ENCODE measurements at places on chromosomes 7 and 10.

GRCh38 chr10:24229909-24230308 is 21.0 kb downstream of the KIAA1217 start:
- DNase-seq, result no peak

- DNase-seq, result no peak
Observed at GRCh38 chr10:43700306-43700705, 51.6 kb upstream of the ZNF32 start.

DNA sequence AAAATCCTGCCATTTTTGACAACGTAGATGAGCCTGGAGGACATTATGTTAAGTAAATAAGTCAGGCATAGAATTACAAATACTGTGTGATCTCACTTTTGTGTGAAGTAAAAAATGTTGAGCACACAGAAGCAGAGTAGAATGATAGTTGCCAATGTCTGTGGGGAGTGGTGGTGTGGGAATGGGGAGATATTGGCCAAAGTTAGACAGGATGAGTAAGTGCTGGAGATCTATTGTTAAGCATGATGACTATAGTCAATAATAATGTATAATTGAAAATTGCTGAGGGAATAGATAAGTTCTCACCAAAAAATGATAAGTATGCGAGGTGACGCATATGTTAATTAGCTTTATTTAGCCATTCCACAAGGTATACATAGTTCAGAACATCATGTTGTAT is 92.0 kb downstream of the GPR85 start:
- no peak for DNase-seq

- DNase-seq, result no peak
Observed at GRCh38 chr10:3094609-3095036, 27.3 kb downstream of the PFKP start.

DNA sequence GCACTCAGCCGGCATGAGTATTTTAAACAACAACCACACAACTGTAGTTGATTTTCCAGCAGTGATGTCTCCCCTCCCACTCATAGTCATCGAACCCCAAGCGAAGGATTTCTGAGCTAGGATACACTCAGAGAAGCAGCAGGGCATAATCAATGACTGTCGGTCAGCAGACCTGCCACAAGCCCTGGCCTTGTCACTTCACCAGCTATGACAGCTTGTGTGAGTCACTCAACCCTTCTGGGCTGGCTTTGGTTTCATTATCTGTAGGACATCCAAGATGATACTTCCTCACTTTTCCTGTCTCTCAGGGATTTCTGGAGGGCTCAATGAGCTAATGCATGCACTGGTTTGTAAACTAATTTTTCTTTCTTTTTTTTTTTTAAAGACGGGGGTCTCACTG is 22.0 kb upstream of the UBE3C start:
- DNase-seq, result no peak

DNA sequence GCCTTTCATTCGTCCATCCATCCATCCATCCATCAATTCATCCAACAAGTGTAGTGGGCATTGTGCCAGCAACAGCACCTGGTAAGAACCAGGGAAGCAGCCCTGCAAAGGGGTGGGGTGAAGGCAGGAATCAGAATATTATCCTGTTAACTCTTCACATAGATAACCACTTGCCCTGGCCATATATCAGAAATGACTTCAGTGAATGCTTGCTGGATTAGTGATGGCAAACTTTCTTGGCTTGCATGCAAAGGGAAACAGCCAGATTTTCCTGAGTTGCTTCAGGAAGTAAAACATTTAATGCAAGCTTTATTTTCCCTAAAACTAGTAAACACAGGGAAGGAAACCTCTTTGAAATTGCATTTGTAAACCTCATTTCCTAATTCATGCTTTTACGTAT is 743 bp downstream of the OR2A5 start:
- no peak for DNase-seq

DNA sequence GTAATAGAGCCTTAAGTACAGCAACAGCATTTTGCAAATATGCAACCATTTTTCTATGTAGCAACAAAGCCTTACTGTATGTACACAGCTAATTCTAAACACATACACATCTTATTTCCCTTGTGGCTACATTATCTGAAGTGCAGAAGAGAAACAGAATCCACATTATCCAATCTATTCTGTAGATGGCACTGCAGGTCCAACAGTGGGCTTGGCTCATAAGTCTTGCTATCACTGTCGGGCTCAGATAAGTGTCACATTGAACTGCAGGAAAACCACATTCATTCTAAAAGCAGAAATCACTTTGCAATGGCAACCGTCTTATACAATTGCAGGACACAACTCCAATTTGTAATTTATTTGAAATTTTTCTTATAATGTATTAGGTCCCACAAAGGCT is 109.8 kb upstream of the NOBOX start:
- DNase-seq, result no peak

GRCh38 chr7:2495418-2496299 is 19.5 kb upstream of the GRIFIN start:
- DNase-seq, result peak; percentile 88

- no peak for DNase-seq
Observed at GRCh38 chr10:112336556-112337201, 37.2 kb upstream of the ACSL5 start.

DNA sequence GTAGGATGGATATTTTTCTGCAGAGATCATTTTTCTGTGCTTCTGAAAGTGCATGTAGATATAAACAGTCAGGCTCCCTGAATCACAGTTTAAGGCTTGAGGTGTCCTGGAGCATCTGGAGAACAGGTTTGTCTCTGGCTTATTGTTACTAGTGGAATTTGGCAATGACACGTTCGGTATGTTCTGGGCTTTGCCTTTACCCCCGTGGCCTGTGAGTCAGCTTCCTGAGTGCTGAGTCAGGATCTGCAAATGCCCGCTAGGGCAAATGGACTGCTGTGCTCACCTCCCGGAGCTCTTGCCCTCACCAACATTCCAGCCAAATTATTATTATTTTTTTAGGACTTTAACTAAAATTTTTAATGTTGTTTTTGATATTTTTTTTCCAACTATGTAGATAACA is 192.5 kb upstream of the PRSS1 start:
- DNase-seq, result no peak

DNA sequence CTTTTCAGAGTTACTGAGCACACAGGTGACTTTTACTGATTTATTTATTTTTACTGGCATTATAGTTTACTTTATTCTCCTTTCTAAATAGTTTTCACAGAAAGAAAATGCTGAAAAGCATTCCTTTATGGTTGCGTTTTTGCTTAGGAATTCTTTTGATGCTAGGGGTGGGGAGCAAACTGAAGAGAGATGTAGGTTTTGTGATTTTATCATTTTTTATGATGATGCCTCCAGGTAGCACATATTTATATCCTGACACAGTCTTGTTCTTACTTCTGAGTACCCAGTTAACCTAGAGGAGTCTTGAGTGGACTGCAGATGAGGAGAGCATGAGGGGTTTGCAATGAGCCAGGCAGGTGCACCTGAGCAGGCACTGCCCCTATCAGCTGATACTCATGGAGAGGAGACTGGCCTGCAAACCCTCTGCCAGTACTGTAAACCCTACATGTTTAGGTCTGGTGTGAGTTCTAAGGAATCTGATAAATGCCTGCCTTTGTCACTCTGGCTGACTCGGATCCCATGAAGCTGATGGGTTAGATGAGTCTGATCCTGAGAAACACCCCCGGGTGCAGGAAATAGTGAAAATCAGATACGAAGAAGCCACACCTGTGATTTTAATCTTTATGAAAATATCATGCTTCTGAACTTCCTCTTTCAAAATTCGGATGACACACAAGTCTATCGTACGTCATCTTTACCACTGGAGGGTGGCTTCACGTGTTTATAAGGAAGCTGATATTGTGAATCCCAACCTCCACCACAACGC is 302.9 kb downstream of the WDR37 start:
- no peak for DNase-seq

GRCh38 chr7:153401795-153402720 is 642.5 kb downstream of the ACTR3B start:
- DNase-seq, result no peak

DNA sequence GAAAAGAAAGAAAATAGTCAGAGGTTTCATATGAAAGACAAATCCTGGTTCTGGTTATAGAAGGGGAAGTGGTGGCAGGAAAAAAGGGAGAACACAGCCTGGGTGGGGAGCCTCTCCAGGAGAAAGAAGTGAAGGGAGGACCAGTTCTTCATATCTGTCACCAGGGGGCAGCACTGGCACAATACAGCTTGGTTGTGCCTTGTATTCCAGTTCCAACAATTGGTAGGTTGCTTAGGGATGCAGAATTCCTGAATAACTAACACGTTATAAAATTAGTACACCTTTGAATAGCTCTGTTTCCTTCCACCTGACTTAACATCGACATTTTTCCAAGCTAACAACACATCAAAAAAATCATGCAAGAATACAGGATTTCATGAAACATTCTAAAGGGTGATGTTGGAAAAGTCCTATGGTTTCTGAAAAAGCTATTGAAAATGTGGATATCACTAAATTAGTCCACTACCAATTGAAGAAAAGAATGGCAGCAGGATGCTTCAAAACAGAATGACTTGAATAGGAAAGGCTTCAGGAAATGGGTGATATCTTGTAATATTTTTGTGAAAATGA is 52.9 kb downstream of the CYP26A1 start:
- no peak for DNase-seq

GRCh38 chr7:155805826-155806095 is 6.5 kb downstream of the SHH start:
- DNase-seq, result no peak

DNA sequence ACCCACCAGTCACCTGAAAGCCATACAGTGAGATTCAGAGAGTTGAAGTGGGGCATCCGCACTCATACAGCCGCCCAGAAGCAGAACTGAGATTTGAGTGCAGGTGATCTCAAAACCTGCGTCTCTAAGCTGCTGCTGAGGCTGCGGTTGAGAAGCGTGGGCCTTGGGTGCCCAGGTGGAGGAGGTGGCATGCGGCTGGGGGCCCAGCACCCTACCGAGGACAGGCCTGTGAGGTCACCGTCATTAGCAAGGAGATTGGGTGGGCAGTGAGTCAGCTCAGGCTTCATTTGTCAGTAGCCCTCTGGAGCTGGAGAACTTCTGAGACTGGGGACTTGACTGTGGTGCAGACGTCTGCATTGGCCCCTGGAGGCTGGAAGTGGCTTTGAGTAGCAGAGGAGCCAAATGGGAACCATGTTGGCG is 29.8 kb downstream of the ZMIZ1 start:
- no peak for DNase-seq

GRCh38 chr10:93495654-93496321 is 624 bp upstream of the CEP55 start:
- peak; percentile 55 for DNase-seq

DNA sequence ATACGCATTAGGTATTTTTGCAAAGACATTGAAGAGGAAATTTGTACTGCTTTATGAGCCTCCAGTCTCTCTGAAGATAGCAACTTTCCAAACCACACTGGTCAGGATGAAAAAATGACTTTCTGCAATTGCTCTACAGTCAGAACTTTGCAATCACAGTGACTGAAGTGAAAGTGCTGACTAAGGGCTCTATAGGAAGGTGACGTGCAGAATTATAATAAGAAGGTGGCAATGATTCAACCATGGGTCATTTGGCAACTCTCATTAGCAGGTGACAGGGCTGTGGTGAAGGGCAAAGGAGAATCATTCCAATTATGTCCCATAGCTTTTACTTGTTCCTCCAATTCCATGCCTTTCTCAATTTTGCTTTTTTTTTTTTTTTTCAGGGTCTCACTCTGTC is 311.0 kb downstream of the ANKRD30A start:
- no peak for DNase-seq

DNA sequence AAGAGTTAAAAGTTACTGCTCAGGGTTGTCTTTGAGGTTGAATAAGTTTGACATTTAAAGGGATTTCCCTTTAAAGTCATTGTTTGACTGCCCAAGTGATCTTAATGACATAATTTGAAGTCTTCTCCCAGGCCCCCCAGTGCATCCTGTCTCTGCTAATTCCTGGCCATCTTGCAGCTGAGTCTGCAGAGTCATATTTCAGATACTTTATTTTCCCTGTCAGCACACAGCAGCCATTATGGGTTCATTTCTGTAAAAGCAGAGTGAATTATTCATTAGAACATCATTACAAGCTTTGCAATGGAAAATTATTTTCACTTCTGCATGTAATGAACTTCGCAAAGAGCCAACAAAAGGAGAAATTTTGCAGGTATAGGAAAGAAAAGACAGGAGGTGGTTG is 536.6 kb downstream of the GALNT17 start:
- no peak for DNase-seq

- DNase-seq, result no peak
Observed at GRCh38 chr10:113979409-113979808, 64.3 kb upstream of the ADRB1 start.

DNA sequence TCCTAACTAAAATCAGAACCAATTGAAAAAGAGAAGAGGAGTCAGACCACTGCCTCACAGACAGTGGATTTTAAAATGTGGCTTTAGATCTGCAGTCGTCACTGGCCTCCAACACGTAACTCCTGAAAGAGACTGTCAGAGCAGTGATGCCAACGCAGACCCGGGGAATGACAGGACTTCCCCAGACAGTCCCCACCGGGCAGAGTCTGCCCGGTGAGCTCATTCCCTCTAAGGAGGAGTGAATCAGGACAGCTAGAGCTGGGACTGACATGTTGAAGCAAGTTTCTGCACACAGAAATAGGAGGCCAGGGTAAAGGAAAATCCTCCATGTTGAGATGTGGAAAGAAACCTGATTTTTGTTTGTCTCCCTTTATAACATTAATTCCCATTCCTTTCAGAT is 105.0 kb downstream of the TES start:
- no peak for DNase-seq

DNA sequence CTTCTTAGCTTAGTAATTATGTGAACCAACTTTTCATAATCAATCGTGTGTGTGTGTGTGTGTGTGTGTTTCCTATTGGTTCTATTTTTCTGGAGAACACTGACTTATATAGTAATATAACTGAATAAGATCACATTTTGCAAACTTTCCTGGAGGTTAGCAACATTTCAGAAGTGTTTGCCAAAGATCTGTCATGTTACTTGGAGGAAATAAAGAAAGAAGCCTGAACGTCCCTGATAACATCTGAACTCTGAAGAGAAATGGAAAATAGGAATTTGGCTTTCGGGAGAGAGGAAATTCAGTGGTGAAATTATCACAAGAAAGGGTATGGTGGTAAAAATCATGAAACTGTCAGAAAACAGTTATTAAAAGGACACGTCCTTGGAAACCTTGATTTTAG is 984.4 kb upstream of the AUTS2 start:
- no peak for DNase-seq

- DNase-seq, result no peak
Observed at GRCh38 chr7:107939573-107940489, 48.8 kb downstream of the DLD start.

- no peak for DNase-seq
Observed at GRCh38 chr7:64494912-64495461, 67.9 kb downstream of the ZNF680 start.

DNA sequence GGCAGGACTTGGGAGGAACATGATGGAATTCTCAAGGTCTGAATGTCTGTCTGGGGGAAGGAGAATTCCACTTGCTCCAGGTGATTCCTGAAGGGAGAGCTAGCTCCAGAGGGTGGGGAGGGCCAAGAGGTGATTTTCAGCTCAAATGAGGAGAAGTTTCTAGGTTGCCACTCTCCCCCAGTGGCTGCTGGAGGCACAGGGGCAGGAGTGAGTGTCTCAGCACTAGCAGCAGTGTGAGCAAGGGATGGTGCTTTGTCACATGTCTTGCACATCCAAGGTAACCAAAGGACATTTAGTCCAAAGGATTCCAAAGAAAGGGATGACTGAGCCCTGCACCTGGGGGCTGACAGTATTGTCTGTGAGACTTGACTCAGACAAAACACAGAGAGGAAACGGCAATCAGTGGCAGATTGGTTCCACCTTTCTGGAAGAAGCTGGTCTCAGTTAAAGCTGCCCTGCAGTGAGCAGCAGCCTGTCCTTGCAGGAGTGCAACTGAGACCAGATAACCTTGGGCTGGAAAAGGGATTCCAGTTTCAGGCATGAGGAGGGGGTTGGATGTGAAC is 51.2 kb upstream of the PCBD1 start:
- no peak for DNase-seq

- no peak for DNase-seq
Observed at GRCh38 chr10:20485554-20485953, 411.6 kb downstream of the NEBL start.
